Activated CD8-positive, alpha-beta memory T cell treated with anti-CD3 and anti-CD28 coated beads, Interleukin-2, amount 50 U/mL, for 4 hours (primary cell): ENCODE measurements at places on chromosomes 12 and 14.
A peak's percentile ranks its signal among the peaks of the same experiment; 100 is the strongest.

- DNase-seq, result no peak
Observed at GRCh38 chr14:63909984-63910383, 57.2 kb downstream of the SYNE2 start.

- DNase-seq, result no peak
Observed at GRCh38 chr12:25130741-25131188, 64.2 kb downstream of the DNAI7 start.

DNA sequence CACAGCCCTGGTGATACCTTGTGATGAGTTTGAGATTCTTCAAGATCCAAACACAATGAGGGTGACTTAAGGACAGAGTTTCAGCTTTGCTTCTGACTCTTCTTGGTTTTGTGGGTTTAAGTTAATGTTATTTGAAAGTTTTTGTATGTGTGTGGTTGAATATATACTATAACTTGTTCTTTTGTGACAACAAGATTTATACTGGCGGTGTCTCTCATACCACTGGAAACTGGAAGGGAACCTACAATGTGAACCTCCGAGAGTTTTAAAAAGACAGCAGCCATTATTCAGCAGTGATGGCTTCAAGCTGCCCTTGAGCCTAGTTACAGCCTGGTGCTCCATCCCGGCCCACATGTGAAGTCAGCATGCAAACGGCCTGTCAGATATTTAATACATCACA is 87.9 kb upstream of the IGF1 start:
- DNase-seq, result no peak

- no peak for DNase-seq
Observed at GRCh38 chr14:79972230-79972629, 239.1 kb downstream of the DIO2 start.

GRCh38 chr12:132407451-132407961 is 78.1 kb upstream of the GALNT9 start:
- DNase-seq, result no peak

- DNase-seq, result no peak
Observed at GRCh38 chr12:58358369-58358768, 417.0 kb downstream of the ATP23 start.

DNA sequence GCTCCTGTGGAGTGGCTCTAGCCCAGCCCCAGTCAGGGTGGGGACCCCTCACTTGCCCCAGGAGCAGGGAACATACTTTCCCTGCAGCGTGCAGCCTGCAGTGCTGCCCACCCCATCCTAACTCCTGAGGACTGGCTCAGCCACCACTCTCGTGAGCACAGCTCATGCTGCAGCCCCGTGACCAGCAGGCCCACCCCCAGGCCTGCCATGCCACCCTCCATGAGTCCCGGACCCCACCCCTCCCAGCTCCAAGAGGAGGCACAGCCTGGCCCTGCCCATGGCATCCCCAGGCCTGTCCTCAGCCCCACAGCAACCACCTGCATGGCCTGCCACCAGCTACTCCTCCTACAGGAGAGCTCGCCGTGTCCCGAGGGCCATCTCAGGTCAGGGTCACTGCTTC is 3.9 kb upstream of the JAG2 start:
- DNase-seq, result no peak

GRCh38 chr14:72126561-72126960 is 194.3 kb downstream of the RGS6 start:
- DNase-seq, result no peak

DNA sequence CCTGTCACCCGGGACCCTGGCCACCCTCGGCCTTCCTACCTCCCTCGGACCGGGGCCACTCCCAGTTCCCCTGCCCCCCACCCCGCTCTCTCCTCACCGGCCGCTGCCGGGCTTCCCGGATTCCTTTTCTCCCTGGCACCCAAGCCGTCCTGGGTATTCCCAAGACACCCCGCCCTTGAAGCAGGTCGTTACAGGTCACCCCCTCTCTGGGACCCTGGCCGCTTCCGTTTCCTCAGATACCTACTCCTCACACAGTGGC is 493 bp downstream of the NUMB start:
- DNase-seq, result peak; percentile 17

DNA sequence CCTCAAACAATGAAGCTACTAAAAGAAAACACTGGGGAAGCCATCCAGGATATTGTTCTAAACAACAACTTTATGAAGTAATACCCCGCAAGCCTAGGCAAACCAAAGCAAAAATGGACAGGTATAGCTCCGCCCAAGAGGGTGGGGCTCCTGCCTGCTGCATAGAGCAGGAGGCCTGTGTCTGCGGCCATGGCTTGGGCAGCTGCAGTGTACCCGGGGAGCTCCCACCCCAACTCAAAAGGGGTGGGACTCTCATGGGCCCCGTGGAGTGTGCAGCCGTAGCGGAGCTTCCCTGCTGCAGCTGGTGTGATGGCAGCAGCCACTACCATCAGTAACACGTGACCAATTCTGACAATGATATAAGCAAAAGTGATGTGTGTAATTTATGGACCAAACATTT is 264.2 kb upstream of the KITLG start:
- DNase-seq, result no peak

GRCh38 chr14:99266181-99267178 is 5.5 kb downstream of the BCL11B start:
- peak; percentile 91 for DNase-seq

DNA sequence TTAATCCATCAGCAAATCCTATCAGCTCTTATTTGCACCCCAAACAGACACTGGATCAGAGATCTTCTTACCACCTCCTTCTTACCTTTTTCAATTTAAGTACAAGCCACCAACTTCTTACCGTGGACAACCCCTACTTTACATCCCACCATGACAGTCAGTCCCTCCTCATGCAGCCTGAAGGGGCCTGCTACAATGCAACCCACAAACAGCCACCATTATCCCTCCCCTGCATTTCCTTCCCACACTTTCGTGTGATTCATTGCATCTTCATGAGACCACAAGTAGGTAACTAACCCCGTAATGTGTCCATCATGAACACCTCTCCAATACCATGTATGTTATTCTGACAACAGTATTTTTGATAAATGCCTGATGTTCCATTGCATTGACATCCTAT is 108.6 kb downstream of the BCL11B start:
- DNase-seq, result no peak

GRCh38 chr12:32390572-32391219 is 8.7 kb upstream of the FGD4 start:
- DNase-seq, result no peak

- peak; percentile 67 for DNase-seq
Observed at GRCh38 chr12:104494137-104494792, 37.5 kb downstream of the CHST11 start.

DNA sequence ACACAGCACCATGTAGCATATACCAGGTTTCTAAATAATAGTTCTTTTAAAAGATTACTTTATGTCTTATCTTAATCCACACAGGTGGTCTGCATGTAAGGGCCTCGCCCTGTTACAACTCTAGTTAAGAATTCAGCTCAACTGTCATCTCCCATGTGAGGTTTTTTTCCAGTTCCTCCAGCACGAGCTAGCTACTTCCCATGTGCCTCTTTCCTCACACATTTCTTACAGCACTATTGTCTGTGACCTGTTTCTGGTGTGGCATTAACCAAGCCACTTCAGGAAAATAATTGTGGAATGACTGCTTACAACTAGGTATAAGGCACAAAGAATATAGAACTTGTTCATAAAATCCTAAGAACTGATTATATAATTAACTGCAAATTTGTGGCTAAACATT is 65.5 kb downstream of the SH2B3 start:
- no peak for DNase-seq

DNA sequence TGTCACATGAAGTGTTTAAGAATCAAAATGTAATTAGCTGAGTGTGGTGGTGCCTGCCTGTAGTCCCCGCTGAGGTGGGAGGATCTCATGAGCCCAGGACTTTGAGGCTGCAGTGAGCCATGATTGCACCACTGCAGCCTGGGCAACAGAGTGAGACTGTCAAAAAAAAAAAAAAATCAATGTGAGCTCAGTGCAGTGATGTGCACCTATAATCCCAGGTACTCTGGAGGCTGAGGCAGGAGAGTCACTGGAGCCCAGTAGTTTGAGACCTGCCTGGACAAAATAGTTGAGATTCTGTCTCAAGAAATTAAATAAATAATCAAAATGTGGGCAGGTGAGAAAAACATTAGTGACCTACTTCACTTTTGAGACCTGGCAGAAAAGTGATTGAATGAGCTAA is 140.0 kb downstream of the MON2 start:
- DNase-seq, result no peak

DNA sequence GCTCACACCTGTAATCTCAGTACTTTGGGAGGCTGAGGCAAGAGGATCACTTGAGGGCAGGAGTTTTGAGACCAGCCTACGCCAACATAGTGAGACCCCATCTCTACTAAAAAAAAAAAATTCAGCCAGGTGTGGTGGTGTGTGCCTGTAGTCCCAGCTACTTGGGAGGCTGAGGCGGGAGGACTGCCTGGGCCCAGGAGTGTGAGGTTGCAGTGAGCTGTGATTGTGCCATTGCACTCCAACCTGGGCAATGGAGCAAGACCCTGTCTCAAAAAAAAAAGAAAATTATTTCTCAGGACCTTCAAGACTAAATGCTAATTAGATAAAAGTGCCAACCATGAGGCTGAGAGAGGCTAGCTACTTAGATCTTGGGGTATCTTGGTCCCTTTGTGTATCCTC is 23.5 kb downstream of the OTUB2 start:
- no peak for DNase-seq

DNA sequence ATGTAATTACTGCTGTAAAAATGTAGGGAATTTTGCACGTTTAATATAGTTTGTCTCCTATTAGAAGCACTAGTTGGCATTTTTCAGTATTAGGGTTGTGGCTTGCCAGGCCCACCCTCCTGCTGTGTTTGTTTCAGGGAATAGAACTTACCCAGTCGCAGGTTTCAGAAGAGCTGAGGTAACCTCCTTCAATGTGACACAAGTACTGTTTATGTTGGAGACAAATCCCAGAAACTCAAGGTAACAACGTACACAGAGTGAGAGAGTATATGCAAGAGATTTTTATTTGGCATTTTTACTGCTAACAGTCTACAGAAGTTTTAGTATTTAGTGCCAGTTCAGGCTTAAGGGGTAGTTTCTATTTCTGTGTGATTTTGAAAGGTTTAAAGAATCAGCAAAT is 284.3 kb downstream of the RAD51B start:
- DNase-seq, result no peak

- no peak for DNase-seq
Observed at GRCh38 chr12:56804169-56804568, 41.0 kb downstream of the HSD17B6 start.

- no peak for DNase-seq
Observed at GRCh38 chr12:46533723-46534122, 161.2 kb upstream of the SLC38A2 start.

- DNase-seq, result no peak
Observed at GRCh38 chr12:3973269-3973884, 100.2 kb upstream of the PARP11 start.

DNA sequence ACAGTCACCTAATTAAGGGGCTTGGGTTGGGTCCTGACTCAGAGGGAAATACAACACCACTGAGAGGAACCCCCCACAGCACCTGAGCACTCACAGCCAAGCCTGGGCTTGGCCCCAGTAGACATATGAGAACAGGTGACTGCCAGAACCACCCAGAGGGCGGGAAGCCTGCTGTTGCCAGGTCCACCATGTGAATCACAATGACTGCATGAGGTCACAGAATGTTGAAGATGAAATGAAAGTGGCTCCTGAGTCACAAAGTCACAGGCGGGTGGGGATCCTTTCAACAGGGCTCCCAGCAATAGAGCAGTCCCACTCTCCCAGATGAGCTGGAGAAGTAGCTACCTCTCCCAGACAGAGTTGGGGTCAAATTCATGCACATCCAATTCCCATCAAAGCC is at the start of gene LRRC74A:
TSS of gene LRRC74A (plus strand) at position 287 of the 400 bp plus-strand sequence. CDS start 290 bp downstream, outside the sequence.
- no peak for DNase-seq

GRCh38 chr12:80632835-80633234 is 74.6 kb upstream of the MYF6 start:
- DNase-seq, result no peak

GRCh38 chr12:12907552-12907951 is 16.2 kb downstream of the GPRC5A start:
- DNase-seq, result no peak

DNA sequence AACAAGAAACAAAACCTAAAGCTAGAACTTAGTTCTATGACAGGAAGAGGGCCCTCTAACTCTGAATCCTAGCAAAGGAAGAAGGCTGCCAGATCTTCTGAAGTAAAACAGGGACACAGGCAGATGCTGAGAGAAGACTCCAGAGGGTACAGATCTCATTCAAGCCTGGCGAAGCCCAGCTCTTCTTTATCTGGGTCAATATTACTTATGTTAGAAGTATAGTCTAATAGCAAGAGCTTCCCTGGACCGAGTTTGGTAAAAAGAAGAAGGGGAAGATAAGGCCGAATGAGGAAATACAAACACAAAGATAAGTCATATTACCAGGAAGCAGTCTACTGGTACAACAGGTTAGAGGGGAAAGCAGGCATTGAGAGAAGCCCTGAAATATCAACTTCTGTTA is 79.9 kb upstream of the CCDC91 start:
- DNase-seq, result no peak

DNA sequence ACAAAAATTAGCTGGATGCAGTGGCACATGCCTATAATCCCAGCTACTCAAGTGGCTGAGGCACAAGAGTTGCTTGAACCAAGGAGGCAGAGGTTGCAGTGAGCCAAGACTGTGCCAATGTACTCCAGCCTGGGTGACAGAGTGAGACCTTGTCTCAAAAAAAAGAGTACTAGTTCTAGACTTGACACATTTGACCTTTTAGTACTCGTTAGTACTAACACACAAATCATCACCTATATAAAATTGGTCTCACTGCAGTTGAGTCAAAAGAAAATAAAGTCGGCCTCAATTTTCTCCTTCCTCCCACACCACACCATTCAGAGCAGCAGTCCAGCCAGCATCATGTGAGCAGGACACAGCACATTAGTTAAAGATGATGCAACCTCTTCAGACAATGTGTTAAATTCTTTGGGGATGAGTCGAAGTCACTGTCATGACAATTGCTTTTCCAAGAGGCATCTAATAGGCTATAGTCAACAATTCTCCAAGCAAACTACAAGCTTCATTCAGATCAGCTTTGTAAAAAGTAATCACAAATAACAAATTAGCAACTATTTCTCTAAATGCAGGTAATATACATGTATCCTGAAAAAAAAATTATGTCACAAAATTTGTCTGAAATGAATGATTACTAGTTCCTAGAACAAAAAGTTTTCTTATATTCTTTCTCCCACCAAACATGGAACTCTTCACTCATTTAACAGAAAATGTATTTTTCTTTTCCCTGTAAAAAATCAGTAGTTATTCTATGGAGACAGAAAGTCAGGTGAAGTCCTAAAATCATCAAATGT is 55.6 kb downstream of the CLIP1 start:
- no peak for DNase-seq

- DNase-seq, result no peak
Observed at GRCh38 chr12:49832836-49833421, 4.7 kb upstream of the NCKAP5L start.

- DNase-seq, result no peak
Observed at GRCh38 chr12:2801044-2801783, 6.4 kb downstream of the FKBP4 start.

- DNase-seq, result no peak
Observed at GRCh38 chr14:105201925-105202513, 20.9 kb upstream of the NUDT14 start.
